ENCODE measurements at places on chromosomes 1 and 21.

DNA sequence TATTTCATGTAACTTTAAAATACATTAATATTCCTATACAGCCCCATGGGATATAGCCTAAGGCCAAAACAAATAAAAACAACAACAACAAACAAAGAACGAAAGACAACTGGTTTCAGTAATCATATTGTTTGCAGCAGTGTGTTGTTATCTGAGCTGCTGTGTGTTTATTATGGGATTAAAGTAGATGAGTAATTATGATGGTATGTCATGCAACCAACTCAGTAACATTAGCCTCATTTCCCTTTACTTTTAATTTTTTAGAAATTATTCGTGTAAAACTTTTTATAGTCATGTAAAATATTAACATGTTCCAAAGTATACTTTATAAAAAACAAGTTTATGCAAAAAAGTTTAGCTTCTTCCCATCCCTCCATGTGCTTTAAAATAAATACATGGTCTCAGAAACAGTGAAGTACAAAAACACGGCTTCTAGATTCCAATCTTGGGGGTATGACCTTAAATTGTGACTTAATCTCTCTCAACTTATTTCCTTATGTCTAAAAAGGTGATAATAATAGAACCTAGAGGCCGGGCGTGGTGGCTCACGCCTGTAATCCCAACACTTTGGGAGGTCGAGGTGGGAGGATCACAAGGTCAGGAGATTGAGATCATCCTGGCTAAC, 176.1 kb downstream of the SLC45A1 start:
- peak; percentile 52 for DNase-seq

DNA sequence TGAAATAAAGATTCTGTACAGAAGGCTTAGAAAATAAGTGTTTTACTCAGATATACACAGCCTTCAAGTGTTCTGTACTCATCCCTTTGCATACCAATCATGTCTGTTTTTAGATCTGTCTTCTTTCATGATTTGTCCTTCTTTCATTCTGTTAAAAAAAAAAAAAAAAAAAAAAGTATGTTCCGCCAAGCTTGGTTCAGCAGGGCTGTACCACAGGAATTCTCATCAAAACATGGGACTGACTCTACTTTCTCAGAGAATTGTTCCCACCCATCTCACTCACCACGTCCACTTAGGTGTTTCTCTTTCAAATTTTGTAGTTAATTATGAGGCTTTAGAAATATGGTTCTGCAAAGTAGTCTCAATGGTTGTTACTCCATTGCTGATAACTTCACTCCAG, 119.0 kb downstream of the AK5 start:
- no peak for DNase-seq

DNA sequence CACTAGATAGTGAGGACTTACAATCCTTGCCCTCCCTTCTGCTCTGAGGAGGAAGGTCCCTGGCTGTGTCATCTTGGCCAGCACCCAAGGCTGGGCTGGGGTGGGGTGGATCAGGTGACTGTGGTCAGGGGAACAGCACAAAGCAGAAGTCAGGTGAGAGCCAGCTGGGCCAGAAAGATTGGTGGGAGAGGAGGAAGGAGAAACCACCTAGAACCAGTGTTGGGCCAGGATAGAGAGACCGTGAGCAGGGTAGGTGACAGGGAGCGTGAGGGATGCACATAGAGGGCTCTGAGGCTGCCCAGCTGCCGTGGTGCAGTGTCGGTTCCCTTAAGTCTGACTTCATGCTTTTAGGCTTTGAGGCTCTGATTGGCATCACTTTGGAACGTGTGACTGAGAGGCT, 22.7 kb downstream of the NCF2 start:
- peak; percentile 32 for DNase-seq

- DNase-seq, result no peak
These were observed 619 bp upstream of the ZBTB8B start for GRCh38 chr1:32464191-32464715.

DNA sequence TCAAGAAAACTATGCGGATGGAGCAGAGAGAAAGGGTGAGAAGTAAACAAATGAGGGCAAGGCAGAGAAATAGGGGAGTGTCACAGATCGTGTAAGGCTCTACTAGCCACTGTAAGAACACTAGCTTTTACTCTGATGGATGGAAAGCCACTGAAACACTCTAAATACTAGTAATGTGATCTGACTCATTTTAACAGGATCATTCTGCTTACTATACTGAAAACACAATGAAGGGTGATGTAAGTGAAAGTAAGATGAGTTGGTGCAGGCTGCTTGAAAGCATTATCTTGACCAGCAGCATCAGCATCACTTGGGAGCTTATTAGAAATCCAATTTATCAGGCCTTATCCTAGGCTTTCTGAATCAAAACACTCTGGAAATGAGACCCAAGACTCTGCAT, 32.7 kb downstream of the TUT4 start:
- peak; percentile 13 for DNase-seq

DNA sequence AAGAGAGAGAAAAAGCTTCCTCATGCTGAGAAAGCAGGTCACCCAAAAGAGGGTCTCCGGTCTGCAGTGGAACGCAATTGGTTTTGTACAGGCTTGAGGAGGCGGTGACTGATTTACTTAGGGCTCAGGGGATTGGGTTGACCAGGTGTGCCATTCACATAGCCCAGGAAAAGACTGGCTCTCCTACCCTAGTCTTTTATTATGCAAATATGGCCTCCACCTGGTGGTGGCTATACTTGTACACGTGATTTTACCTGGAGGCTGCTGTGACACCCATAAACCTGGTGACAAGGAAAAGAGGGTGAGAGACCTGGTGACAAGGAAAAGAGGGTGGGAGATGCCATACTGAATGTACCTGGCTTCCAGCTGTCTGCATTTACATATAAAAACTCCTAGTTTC, 49.9 kb downstream of the DNTTIP2 start:
- no peak for DNase-seq

- no peak for DNase-seq
These were observed 38.6 kb downstream of the ELAVL4 start for GRCh38 chr1:50147191-50147850.

DNA sequence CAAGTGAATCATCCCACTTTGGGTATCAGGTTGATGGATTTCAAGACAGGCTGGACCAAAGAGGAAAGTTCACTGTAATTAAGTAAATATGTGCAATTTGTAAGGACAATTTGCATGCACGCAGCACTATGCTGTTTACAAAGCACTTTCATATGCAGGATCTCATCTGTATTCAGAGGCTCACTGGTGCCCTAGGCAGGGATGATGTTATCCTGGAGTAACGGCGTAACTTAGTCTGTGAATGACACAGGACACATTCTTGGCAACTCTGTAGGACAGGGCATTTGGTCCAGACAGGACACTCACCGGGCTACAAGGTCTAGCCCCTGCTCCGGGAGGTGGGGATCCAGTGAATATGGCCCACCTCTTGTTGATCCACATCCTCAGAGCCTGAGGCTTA, 365.4 kb upstream of the DUSP10 start:
- DNase-seq, result no peak

- peak; percentile 3 for DNase-seq
These were observed 131.7 kb downstream of the HHIPL2 start for GRCh38 chr1:222416001-222416791.

DNA sequence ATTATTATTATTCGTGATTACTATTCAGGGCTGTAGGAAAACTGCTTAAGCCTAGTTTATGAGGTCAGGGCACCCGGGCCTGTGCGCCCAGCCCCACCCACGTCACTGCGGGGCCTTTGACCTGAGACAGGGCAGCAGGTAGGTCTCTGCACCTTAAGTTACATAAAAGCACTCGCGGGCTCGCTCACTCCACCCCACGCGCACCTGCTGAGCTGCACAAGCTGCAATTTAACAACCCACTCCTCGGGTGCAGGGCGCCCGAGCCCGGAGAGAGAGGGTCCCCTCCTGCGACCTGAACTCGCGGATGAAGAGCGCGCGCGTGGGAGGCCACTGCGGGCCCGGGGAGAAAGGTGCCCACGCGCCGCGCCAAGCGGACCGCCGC, 477 bp downstream of the ICMT start:
- no peak for DNase-seq

GRCh38 chr1:204945565-204945977, 74.9 kb downstream of the NFASC start:
- no peak for DNase-seq

DNA sequence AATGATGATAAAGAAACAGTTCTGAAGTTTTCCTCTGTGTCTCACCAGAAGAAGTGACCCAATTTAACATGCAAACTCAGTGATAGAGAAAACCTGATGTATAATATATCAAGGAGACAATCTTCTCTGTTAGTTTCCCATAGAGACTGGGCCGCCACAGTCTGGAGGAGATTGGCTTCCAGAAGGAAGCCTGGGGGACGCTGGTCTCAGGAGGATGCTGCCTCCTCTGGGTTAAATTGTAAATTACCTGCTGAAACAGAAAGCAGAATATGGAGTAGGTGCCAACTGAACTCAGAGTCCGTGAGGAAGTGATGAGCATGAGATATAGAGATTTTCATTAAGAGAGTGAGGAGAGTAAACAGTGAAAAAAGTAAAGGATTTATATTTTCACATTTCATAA, 15.8 kb downstream of the OR14I1 start:
- DNase-seq, result peak; percentile 15

DNA sequence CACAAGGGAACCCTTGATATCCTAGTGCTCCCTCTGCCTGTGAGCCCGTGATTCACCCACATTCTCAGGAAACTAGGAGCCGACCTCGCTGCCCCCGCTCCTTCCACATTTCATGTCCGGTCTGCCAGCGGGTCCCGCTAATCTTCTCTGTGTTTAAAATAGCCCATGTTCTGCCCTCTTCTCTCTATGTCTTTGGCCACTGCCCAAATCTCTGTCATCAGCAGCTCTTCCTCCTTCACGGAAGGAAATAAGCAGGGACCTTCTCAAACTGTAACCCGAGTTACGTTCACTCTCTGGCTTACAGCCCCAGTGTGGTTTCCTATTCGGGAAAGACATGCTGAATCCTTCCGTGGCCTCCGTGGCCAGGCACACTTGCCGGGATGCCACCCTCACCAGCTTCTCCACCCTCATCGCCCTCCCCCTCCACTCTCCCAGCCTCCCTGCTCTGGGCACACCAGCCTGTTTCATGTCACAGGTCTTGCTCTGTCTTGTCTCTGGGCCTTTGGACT, 21.1 kb upstream of the UBXN10 start:
- no peak for DNase-seq

DNA sequence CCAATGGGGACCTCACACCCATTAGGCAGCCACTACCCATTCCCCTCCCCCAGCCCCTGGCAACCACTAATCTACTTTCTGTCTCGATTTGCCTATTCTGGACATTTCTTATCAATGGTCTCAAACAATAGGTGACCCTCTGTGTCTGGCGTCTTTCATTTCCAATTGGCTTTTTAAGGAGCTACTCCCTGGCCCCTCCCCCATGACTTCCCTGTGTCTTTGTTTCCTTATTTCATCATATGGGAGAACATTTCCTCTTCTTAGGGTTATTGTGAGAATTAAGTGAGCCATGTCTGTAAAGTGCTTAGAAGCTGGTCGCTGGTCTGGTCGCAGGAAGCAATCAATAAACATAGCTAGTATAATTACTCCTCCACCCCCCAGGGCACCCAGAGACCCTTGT, 80.9 kb downstream of the SPSB1 start:
- no peak for DNase-seq

DNA sequence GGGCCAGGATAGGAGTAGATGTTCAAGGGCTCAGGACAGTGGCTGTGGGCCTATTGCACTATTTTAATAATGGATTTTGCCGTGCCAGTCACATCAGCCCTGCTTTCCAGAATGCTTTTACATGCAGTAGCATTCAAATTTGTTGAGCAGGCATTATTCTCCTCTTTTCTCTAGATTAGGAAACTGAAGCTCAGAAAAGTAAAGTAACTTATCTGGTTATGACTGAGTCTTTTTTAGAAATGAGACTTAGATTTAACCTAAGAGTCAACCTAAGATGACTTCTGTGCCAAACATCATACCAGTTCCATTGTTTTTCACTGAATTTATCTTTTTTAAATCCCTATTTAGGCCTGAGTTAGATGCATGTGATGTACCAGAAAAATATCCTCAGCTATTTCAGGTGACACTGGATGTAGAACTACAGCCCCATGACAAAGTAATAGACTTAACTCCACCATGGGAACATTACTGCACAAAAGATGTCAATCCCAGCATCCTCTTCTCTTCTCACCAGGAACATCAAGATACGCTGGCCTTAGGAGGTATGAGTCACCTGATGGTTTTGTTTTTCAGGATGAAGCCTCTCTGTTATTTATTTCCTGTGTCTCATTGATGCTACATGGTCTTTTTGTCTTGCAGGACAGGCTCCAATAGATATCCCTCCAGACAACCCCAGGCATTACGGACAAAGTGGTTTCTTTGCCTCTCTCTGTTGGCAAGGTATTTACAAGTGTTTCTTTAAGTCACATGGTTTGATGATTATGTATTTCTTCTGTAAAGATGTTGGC, 31.4 kb upstream of the LEPR start:
- peak; percentile 73 for DNase-seq

DNA sequence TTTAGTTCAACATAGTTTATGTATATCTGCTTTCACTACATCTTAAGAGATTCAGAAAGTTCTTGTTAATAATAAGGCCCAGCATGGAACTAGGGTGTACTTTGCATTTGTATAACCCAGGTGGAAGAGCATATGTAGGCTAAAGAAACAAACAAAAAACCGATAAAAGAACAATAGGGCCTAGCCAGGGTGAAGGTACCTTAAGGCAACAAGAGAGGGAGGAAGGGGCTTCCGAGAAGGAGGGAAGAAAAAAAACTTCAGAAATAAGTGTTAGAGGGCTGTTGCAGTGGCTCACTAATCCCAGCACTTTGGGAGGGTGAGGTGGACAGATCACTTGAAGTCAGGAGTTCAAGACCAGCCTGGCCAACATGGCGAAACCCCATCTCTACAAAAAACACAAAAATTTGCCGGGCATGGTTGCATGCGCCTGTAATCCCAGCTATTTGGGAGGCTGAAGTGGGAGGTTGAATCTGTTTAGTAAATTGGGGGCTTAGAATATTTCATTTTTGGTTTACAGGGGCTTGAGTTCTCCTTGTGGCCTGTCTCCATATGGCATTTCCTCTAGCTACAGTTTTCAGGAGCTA, 4.7 kb upstream of the SPATA45 start:
- no peak for DNase-seq

- no peak for DNase-seq
These were observed 27.7 kb upstream of the C8B start for GRCh38 chr1:56993475-56993874.

DNA sequence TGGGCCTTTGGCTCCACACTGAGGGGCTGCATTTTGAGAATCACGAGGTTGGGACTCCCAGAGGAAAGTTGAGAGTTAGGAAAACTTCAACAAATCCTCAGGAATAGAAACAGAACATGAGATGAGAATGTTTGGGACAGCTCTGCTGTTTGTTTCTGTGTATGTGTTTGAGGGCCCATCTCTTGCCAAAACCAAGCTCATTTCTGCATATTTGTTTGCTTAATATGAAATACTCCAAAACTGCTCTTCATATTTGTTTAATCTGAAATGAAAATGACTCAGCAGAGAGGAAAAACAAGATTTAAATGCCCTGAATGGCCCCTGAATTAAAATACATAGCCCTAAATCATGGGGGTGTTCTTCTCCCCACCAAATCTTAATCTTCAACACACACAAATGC, 78.1 kb downstream of the DDR2 start:
- no peak for DNase-seq

All from ELR (cell line).